ENCODE measurements at places on chromosomes 5 and 9.

DNA sequence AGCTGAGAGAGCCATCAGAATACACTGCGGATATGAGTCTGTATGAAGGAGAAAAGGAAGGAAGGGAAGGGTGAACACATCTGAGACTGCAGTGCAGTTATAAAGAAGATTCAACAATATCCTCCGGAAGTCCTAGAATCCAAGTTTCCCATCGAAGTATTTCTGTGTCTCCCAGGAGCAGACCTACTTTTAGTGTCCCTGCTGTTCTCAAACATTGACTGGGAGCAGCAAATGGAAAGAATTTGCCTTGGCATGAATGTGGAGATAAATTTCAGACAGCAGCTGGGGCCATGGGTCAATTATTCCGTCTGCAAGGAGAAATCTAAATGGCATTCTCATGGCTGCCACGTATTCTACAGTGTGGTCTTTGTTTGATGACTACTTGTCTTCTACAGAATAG is 478.1 kb upstream of the SMC2 start:
- DNase-seq, result no peak

DNA sequence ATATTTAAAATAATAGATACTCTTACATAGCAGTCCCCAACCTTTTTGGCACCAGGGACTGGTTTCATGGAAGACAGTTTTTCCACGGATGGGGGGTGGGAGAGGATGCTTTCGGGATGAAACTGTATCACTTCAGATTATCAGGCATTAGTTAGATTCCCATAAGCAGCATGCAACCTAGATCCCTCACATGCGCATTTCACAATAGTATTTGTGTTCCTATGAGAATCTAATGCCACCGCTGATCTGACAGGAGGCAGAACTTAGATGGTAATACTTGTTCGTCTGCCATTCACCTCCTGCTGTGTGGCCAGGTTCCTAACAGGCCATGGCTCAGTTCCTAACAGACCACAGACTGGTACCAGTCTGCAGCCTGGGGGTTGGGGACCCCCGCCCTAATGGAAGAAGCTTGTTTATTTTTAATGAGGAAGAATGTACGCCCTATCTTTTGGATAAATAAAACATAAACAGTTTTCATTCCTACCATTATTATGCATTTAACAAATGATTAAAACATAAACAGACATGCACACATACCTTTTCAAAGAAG is 187.7 kb downstream of the ZSWIM6 start:
- no peak for DNase-seq

DNA sequence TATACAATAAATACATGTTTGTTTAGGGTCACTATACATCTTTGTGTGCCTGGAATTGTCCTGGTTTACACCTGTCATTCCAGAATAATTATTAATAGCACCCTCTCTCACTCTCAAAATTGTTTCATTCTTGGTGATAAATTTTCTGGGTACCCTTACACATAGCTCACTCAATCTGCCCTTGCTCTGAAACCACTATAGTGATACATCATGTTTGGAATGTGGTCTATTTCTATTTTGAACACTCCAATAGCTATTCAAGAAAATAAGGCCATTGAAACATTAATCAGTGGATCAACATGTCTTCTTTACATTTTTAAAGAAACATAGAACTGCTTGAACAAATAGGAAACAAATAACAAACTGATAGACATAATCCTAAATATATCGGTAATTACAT is 158.7 kb downstream of the ARRDC3 start:
- no peak for DNase-seq

- DNase-seq, result no peak
Observed at GRCh38 chr9:130145658-130146057, 26.5 kb upstream of the NCS1 start.

GRCh38 chr5:2480871-2481270 is 270.6 kb downstream of the IRX2 start:
- no peak for DNase-seq
